ENCODE measurements at places on chromosomes 3 and 15.

DNA sequence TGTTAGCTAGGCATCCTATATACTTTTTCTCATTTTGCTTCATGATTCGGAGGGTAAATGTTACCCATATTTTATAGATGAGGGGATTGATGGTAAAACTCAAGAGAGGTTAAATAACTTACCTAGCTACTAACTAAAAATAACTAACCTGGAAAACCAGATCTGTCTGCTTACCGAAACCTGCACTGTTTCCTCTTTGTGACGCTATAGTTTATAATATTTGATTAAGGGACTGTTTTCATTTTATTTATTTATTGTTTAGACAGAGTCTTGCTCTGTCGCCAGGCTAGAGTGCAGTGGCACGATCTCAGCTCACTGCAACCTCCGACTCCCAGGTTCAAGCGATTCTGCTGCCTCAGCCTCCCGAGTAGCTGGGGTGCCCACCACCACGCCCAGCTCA, 55.9 kb downstream of the MAP6D1 start:
- DNase-seq = no peak

GRCh38 chr3:59797533-59797932, 747.7 kb upstream of the CFAP20DC start:
- no peak for DNase-seq

- no peak for DNase-seq
These were observed 9.4 kb downstream of the GPR156 start for GRCh38 chr3:120275618-120276017.

DNA sequence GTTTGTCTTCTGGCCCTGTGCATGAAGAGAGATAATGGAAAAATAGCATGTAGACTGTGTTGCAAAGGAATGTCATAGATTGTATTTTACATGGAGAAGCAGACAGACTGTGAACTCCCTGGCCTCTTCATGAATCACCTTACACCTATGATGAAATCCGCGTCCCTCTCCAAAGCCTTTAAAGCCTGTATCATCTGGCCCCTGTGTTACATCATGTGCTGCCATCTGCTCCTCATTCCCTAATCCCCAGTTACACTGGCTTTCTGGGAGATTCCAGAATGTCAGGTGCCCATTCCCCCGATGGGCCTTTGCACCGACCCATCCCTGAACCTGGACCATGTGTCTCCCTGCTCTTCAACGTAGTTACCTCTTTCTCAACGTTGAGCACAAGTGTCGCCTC, 190.8 kb downstream of the ADAMTSL3 start:
- no peak for DNase-seq

GRCh38 chr3:188949996-188950395, 221.8 kb upstream of the TPRG1 start:
- no peak for DNase-seq

- peak; percentile 84 for DNase-seq
These were observed 96.1 kb upstream of the CHD2 start for GRCh38 chr15:92803852-92804609.

DNA sequence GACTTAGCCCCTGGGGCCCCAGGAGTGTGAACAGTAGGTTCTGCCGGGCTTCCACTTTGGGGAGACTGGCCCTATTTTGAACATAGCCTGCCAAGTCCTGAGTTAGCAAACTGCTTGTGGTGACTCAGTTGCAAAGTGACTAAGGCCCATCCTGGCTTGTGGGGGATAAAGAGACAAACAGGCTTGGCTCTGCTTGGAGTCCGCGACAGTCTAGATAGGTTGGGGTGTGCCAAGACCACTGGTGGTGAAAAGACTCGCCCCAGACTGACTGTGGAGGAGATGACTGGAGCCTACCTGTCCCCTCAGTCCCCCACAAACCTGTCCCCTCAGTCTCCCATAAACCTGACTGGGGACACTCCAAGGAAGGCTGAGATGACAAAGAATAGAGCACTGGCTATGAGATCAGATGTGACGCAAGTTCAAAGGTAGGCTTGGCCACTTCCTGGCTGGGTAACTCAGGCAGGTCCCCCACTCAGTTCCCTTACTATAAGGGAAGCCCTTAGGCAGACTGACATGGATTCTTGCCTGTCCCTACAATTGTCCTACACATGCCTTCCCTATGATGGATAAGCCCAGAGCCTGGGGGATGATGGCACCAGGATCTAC, 4.3 kb downstream of the DNASE1L3 start:
- peak; percentile 6 for DNase-seq

Data from stimulated activated CD4-positive, alpha-beta T cell treated with anti-CD3 and anti-CD28 coated beads, Interleukin-4, amount 100 ng/mL, for 48 hours (primary cell).